HepG2 (cell line): ENCODE measurements at places on chromosomes 4 and X. TPM values are rescaled to one million over a fixed set of nuclear protein-coding genes. Genes with fewer than 3 reads are reported as not detected.

DNA sequence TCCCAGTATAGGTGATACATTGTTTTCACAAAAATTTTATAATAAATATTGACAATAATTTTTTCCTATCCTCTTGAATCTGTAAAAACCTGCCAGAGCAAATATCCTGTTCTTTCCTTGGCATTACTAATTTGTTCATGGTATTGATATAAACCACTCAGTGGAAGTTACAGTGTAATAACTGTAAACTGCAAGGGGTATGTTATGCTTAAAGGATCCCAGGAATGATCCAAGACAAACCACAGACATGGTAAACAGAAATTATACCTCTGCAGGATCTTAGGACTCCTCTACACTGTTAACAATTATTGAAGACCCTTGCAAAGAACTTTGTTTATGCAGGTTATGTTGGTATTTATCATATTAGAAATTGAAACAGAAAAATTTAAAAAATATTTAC lies 17.7 kb upstream of the MAD2L1 start:
- H3K4me3 ChIP-seq, result no peak overlapping the region
- no peak for DNase-seq
- H3K4me1 ChIP-seq, result no peaks in the 10 kb centered on the region
- H3K27ac ChIP-seq, result no peak overlapping the region

REELD1 gene
- total RNA-seq, result 0.04 TPM in 1 of 2 replicates, not detected in the other

TEX13B gene
- total RNA-seq, result not detected in 2 replicates

GRCh38 chr4:113564493-113564892 lies 197.0 kb downstream of the CAMK2D start:
- no peaks in the 10 kb centered on the region for H3K27me3 ChIP-seq
- no peaks in the 10 kb centered on the region for H3K36me3 ChIP-seq
- H3K4me1 ChIP-seq, result no peaks in the 10 kb centered on the region
- no peak for DNase-seq
- H3K4me3 ChIP-seq, result no peak overlapping the region

DNA sequence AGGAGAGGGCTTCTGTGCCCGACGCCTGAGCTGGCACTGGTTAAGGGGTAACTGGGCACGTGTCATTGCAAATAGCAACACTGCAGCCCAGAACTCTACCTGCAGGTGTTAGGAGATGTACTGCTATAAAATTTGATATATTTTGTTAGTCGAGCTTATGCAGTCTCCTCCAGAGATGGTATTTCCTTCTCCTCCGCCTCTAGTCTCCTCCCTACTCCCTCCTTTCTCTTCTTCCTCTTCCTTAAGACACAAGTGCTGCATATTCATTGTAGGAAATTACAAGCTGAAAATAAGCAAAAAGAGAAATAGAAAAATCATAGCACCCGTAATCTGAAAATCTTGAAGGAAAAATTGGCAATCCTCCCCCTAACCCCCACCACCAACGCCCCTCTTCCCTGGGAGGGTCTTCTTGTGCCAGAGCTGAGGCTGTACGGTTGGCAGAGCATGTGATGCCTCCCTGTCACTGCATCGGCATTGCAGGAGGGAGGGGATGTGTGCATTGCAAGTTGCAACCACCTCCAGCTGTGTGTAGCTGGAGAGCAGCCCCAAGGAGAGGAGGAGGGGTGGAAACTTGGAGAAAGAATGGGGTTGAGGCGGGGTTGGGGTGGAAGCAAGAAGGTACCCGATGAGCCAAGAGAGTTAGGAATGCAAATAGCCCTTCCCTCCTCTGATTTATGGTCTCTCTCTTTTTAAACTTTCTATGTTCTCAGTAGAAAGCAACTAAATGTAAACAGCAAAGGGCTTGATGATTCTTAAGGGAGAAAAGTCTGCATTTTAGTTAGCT lies 48.3 kb upstream of the MND1 start:
- H3K27me3 ChIP-seq, result no peaks in the 10 kb centered on the region
- H3K4me3 ChIP-seq, result no peak overlapping the region
- DNase-seq, result no peak
- H3K4me1 ChIP-seq, result no peaks in the 10 kb centered on the region

- no peaks in the 10 kb centered on the region for H3K4me1 ChIP-seq
- H3K4me3 ChIP-seq, result no peak overlapping the region
- H3K27me3 ChIP-seq, result no peaks in the 10 kb centered on the region
- H3K36me3 ChIP-seq, result no peaks in the 10 kb centered on the region
Observed at GRCh38 chr4:147550626-147551246, 66.5 kb upstream of the TMEM184C start.

PNCK gene
- not detected in 2 replicates for total RNA-seq

DNA sequence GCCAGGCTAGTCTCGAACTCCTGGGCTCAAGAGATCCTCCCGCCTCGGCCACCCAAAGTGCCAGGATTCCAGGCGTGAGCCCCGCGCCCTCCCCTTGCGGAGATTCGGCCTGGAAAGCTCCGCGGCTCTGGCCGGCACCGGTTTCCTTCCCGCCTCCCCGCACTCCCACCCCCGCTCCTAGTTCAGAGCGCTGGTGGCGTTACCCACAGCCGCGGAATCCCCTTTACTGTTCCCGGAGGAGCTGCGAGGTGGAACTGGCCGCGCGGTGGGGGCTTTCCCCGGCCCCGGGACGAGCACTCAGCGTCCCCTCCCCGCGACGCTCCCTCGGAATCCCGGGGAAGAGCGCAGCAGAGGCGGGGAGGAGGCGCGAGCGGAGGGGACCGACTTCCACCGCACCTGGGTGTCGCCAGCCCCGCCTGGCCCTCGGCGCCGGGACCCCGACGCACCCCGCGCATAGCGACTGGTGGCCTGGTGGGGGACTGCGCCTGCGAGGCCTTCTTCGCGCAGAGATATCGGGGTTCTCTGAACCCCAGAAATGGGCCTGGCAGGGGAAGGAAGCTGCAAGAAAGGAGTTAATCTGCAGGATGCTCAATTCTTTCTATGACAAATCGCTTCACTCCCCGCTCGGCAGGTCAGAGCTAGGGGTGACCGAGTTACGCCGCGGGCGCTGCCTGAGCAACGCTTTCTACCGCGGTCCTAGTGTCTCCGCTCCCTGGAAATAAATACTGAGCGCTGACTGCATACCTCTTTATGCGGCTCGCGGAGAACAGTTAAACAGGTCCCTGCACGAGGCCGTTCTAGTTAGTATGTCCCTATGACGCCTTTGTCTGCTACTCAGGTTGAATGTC lies 14.6 kb upstream of the SLC25A4 start:
- no peak for DNase-seq
- peaks cover 3% of the 10 kb centered on the region; the same call in 1 of the 2 replicates for H3K27me3 ChIP-seq
- H3K4me1 ChIP-seq, result peaks cover 18% of the 10 kb centered on the region
- H3K4me3 ChIP-seq, result peak overlapping the region; percentile 48

MGAT4D gene
- not detected in 2 replicates for total RNA-seq

GYPA gene
- total RNA-seq, result not detected in 2 replicates

GRCh38 chr4:87174672-87175071 lies 45.7 kb downstream of the KLHL8 start:
- H3K36me3 ChIP-seq, result no peaks in the 10 kb centered on the region
- no peak overlapping the region for H3K27ac ChIP-seq
- H3K4me1 ChIP-seq, result peaks cover 8% of the 10 kb centered on the region

- no peaks in the 10 kb centered on the region for H3K27me3 ChIP-seq
- no peak overlapping the region for H3K27ac ChIP-seq
- no peak for DNase-seq
- no peak overlapping the region for H3K4me3 ChIP-seq
- no peaks in the 10 kb centered on the region for H3K36me3 ChIP-seq
Observed at GRCh38 chr4:129350834-129351721, 255.1 kb downstream of the C4orf33 start.

DNA sequence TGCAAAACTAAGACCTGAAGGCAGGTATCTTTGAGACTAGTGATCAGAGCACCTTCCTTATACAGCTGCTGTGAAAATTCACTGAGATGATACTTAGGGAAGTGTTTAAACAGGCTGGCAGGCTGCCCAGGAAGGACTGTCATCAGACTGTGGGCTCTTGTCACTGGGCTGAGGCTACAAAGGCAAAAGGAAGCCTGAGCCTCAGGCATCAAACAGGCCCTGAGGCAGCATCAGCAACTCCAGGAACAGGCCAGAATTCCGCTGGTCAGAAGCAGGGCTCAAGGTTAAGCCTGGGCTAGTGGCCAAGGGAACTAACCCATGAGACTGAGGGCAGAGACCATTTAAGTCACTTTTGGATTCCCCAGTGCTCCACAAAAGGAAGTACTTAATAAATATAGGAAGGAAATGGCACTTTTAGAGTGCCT lies 12.8 kb downstream of the PJA1 start:
- H3K36me3 ChIP-seq, result no peaks in the 10 kb centered on the region
- no peaks in the 10 kb centered on the region for H3K27me3 ChIP-seq
- H3K4me1 ChIP-seq, result no peaks in the 10 kb centered on the region
- peak; percentile 21 for DNase-seq
- H3K4me3 ChIP-seq, result no peak overlapping the region

- no peaks in the 10 kb centered on the region for H3K36me3 ChIP-seq
- H3K27me3 ChIP-seq, result peaks cover 9% of the 10 kb centered on the region; the same call in 2 of the 3 replicates
- no peak overlapping the region for H3K4me3 ChIP-seq
- no peak overlapping the region for H3K27ac ChIP-seq
- DNase-seq, result no peak
Observed at GRCh38 chrX:153669901-153670731, 3.5 kb downstream of the PNCK start.

FSTL5 gene
- 0.07 and 0.28 TPM in 2 replicates for total RNA-seq

SSX2 gene
- not detected in 2 replicates for total RNA-seq

BANK1 gene
- 0.15 TPM in 2 replicates for total RNA-seq

DNA sequence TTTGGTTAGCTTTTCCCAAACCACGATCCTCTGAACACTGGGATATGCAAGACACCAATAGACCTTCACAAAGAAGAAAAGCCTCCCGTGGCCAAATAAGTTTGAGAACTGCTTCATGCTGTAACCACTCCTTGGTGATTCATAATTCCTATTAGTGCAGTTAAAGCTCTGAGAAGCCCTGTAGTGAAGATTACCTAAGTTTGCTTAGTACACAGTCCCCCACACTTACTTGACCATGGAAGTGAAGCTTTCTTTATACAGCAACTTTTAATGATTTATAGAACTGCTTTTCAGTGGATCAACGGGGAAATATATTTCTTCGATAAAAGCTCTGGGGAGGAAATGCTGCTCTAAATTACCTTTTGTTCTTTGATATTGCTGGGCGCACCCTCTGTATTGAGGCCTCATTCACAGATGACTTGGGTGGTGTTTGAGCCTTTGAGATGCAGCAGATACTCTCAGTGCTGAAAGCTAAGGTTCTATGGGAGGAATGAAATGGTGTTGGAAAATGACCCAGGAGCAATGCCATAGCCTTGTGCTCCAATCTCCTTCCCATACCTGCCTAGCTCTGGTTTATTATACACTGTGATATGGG lies 67.4 kb downstream of the CBLL2 start:
- H3K27me3 ChIP-seq, result no peaks in the 10 kb centered on the region
- no peak overlapping the region for H3K27ac ChIP-seq
- H3K36me3 ChIP-seq, result no peaks in the 10 kb centered on the region
- DNase-seq, result no peak
- no peaks in the 10 kb centered on the region for H3K4me1 ChIP-seq

ADAD1 gene
- not detected in 2 replicates for total RNA-seq

GRCh38 chr4:7928711-7929110 lies 10.9 kb downstream of the AFAP1 start:
- H3K36me3 ChIP-seq, result no peaks in the 10 kb centered on the region; the same call in 1 of the 2 replicates
- H3K27me3 ChIP-seq, result no peaks in the 10 kb centered on the region
- no peak overlapping the region for H3K4me3 ChIP-seq
- no peak for DNase-seq

GRCh38 chr4:21410372-21410771 lies 538.2 kb downstream of the KCNIP4 start:
- no peak for DNase-seq
- H3K36me3 ChIP-seq, result no peaks in the 10 kb centered on the region
- H3K4me3 ChIP-seq, result no peak overlapping the region
- no peaks in the 10 kb centered on the region for H3K27me3 ChIP-seq

- no peaks in the 10 kb centered on the region for H3K4me1 ChIP-seq
- H3K4me3 ChIP-seq, result no peak overlapping the region
- H3K27me3 ChIP-seq, result no peaks in the 10 kb centered on the region
- no peak for DNase-seq
- H3K36me3 ChIP-seq, result no peaks in the 10 kb centered on the region
- H3K27ac ChIP-seq, result no peak overlapping the region
Observed at GRCh38 chr4:138275963-138276621, 33.9 kb upstream of the SLC7A11 start.

CDK16 gene
- 54.0 and 64.5 TPM in 2 replicates for total RNA-seq

DNA sequence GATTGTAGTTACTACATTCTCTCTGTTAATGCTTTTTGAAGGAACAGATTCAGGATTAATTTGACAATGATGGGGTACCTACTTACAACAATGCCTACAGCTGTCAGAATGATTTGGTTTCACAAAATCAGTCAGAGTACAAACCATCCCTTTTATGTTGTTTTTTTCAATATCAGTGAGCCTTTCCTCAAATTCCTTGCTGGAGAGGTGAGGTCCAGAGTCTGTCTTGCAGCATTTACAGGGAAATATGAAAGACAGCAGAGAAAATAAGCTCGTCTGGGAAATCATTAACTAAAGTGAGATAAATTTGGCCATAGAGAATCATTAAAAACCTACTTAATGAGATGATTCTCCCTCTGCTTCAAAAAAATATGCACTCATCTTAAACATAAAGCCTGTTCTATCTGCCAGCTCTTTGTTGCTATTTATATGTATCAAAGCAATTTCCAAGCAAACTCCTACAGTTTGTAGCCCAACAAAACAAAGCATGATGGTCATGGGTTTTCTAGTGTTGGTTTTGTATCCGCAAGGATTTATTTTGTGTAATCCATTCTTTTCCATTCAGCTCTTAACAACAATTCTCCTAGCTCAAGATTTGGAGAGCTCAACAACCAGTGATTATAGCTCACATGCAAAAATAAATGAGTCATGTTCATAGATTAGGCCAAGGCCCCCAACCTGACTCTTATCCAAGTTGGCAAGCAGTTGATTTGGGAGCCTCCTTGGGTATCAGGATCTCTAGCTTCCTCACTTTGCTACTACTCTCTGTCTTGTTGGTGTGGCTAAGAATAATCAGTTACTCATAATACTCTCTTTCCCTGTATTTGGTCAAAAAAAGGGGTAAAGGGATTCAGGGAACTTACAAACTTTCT lies 222.6 kb downstream of the ENOX2 start:
- no peaks in the 10 kb centered on the region for H3K36me3 ChIP-seq
- peaks cover 49% of the 10 kb centered on the region for H3K4me1 ChIP-seq
- H3K4me3 ChIP-seq, result no peak overlapping the region
- H3K27me3 ChIP-seq, result no peaks in the 10 kb centered on the region
- peak overlapping the region; percentile 48 for H3K27ac ChIP-seq

- no peak overlapping the region for H3K27ac ChIP-seq
- DNase-seq, result no peak
- H3K4me3 ChIP-seq, result peak overlapping the region; percentile 79
Observed at GRCh38 chrX:108091878-108092291, 307 bp downstream of the ATG4A start.

GRCh38 chr4:6808259-6808658 lies 25.7 kb downstream of the KIAA0232 start:
- H3K36me3 ChIP-seq, result no peaks in the 10 kb centered on the region
- no peaks in the 10 kb centered on the region for H3K27me3 ChIP-seq
- H3K4me3 ChIP-seq, result no peak overlapping the region
- DNase-seq, result no peak
- H3K4me1 ChIP-seq, result peaks cover 28% of the 10 kb centered on the region; the same call in 1 of the 2 replicates

GLRB gene
- 0.24 TPM in 1 of 2 replicates, not detected in the other for total RNA-seq

KIAA1210 gene
- total RNA-seq, result not detected in 2 replicates

GRCh38 chrX:69162361-69162865 lies 2.8 kb downstream of the PJA1 start:
- no peak for DNase-seq
- H3K4me3 ChIP-seq, result no peak overlapping the region
- H3K27ac ChIP-seq, result no peak overlapping the region
- H3K36me3 ChIP-seq, result no peaks in the 10 kb centered on the region
- no peaks in the 10 kb centered on the region for H3K4me1 ChIP-seq
